ENCODE measurements at places on chromosomes 12 and 14.
A peak's percentile ranks its signal among the peaks of the same experiment; 100 is the strongest.

- DNase-seq, result no peak
Measured at GRCh38 chr12:123621101-123621500, 12.4 kb downstream of the EIF2B1 start.

- DNase-seq, result no peak
Measured at GRCh38 chr14:83153081-83153480, 1619.4 kb upstream of the SEL1L start.

DNA sequence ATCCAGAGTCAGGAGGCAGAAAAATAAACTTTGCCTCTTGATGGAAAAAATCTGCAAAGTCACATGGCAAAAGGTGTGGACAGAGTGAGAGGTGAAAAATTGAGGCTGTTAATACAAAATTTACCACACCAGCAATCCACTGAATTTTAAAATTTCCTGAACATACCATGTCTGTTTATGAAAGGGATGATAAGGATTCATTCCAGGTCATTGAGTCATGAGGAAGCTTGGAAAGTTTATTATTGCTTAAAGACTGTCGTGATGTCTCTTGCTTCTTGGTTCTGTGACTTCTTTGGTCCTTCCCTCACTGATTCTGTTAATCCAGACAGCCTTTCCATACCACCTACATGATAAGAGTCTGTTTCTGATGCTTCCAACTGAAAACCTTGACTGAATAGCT is 73.2 kb downstream of the TTC6 start:
- no peak for DNase-seq

DNA sequence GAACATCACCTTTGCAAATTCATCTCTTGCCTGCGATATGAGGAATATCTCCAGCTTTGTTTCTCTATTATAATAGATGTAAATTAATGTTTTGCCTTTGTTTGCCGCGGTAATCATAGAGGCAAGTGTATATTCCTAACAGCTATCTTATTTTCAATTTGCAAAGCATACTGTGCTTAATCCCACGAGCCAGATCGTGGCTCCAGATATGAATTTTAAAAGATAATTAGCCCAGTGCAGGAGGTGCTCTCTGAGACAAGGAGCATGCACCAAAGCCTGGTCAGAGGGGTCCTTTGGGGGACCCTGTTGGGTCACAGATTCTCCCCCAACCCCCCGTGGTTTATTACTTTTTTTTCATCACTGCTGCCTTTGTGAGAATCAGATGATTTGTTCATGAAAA is 1087.5 kb downstream of the BCL11B start:
- DNase-seq, result no peak

DNA sequence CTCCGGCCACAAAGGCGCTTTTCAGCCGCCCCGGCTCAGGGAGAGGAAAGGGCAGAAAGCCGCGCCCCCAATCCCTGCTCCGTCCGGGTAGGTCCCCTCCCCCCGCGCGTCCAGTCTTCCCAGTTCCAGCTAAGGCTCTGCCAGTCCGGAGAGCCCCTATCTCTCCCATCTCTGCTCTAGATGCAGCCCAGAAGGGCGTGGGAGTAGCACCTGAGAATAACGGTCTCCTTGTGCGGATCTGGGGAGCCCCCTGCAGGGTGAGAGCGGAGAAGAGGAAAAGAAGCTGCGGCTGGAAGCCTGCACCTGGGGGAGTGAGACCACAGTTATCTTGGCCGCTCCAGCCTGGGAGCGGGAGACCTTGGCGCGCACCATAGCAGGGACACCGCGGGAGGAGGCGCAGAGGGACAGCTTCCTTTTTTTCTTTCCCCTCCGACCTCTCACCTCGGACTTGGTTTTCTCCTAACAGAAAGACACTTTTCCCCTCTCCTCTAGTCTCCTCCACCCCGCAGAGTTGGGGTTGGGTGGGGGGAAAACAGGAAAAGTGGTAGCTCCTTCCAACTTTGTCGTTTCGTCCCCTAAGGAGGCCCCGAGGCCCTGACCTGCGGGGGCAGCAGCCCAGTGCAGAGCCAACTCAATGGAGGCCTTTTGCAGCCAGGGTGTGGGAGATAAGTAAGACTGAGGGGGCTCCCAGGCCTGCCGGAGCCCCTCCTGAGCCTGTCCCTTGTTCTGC is 2.4 kb downstream of the DHH start:
- DNase-seq, result no peak

- DNase-seq, result no peak
Measured at GRCh38 chr14:76829013-76829365, 2.8 kb downstream of the LRRC74A start.

- no peak for DNase-seq
Measured at GRCh38 chr14:55092341-55092740, 36.7 kb upstream of the LGALS3 start.

DNA sequence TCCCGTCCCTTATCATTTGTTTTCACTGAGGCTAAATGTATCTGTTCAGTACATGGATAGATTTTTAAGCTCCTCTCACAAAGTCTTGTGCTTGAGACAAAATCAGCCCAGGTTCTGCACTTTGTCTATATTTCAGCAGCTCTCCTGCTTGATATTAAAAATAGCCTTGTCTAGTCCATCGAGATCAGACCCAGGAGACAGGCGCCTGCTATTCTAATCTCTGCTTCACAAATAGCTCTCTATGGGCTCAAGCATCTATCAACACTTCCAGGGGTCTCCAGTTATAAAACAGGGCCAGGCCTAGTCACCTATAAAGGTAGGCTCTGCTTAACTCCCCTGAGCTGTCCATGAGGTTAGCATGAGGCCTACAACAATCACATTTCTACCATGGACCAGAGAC is 62.5 kb downstream of the ZFP36L1 start:
- no peak for DNase-seq

DNA sequence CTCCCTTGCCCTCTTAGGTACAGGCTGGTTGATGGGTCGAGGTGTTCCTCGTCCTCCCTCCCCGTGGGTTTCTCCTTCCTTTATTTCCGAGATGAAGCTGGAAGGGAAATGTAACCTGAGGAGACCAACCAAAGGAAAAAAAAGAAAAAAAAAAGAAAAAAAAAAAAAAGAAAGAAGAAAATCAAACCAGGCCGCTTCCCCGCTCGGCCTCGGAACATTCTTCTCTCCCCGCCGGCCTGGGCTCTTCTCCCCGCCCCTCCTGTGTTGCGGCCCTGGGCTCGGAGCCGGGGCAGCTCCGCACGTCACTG is 1.6 kb upstream of the NFATC4 start:
- DNase-seq, result no peak

DNA sequence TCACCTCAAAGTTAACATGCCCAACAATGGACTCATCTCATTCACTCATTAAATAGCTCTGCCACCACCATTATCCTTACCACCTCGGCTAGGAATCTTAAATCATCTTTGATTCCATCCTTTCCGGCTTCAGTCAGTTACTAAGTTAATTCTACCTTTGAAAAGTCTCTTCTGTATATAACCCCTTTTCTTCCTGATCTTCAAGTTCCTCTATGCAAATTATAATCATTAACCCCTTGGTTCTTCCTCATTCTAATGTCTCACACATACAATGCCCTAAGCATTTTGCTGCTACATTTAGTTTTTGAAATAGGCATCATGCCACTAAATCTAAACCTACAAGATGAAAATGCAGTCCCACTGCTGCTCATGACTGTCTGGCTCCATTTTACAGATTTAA is 51.6 kb downstream of the ATP2B1 start:
- no peak for DNase-seq

DNA sequence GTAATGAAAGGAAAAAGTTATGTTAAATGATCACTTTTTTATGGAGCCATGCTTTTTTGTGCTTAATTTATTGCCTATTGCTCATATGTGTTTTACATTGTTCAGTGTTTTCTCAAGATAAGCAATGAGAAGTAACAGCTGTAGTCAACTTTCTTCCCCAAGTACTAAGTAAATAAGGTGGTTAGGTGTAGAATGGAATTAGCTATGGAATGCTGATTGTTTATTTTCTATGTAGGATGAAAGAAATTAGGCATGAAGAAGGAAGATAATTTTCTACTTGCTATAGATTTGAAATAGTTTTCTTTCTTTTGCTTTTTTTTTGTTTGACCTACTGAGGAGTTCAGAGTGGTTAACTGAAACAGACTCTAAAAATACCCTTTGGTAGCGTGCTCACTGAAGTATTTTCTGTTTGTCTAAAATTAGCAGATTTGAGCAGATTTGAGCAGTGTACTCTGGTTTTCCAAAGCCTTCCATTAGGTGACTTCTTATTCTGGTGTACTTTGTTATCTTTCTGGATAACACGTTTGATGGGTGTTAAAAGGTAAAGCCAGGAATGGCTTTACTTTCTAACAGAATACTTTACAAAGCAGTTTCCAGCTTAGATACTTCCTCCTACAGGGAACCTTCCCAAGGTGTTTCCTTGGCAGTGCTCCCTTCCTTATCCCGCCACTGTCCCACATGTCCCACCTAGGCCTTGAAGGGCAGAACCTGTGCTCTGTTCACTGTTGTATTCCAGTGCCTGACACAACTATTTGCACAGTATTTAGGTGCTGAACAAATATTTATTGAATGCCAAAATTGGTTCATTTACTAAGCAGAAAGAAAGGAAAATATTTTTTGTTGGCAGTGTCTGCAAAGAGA is 56.0 kb downstream of the RASSF3 start:
- no peak for DNase-seq

- DNase-seq, result no peak
Measured at GRCh38 chr12:109709401-109709991, 4.1 kb upstream of the FAM222A start.

DNA sequence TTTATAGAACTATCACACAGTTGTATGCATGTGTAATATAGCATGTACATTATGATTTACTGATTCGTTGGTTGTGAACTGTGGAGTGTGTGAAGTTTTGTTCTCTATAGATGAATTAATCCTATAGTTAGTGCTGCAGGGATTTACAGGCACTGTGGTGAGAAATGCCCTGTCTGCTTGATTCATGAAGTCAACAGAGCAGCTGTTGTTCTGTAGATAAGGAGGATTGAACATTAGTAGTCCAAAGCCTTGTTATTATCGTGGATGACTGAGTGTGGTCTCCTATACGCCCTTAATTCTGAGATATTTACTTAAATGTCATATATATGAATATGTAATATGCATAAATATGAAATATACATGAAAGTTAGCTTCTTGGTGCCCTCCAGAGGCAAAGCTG is 98.3 kb downstream of the DNAH10 start:
- DNase-seq, result no peak

DNA sequence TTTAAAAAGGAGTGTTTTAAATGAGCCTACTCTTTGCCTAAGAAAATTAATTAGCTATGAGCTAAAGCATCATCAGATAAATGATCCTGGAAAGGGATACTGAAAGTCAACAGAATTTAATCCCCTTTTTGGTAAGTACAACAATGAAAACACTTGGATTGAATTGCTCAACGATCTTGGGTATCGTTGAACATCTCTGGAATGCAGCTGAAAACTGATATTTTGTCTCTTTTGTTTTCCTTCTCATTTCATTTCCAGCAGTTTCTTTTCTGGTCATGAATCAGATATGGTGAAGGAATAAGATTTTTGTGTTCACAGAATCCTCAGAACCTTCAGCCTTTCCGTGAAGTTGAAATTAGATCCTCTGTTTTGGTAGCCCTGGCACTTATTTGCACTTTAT is 771.2 kb downstream of the FSCB start:
- peak; percentile 29 for DNase-seq

DNA sequence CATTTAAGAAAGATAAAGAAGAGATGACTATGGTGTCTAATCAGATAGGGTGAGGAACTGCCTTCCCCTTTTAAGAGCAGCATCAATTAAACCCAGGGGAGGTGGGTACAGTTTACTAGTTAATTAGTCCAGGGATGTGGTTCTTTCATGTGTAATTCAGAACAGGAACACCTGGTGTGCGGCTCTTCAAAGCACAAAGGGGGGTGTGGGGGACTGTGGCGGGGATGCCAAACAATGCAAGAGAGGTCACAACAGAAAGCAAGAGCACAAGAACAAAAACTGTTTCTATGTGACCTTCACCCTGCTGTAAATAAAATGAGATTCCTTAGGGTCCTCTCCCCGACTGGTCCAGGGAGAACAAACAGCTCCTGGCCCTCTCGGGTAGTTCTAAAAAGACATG is 183.9 kb upstream of the SOX5 start:
- no peak for DNase-seq

DNA sequence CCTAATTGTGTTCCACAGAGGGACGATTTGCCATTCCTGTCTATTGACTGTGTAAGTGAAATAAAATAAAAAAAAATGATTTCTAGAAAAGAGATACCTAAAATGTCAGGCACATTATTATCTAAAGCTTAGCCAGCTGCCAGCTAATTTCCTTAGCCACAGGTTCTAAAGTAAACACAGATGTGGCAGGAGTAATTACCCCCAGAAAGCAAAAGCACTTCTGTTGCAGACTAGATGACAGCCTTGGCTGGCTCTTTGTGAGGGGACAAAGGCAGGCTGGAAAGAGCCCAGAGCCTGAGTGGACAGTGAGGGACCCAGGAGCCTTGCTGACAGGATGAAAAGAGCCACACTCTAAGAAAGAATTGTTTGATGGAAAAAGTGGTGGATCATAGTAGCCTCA is 418.1 kb downstream of the LRIG3 start:
- DNase-seq, result no peak

DNA sequence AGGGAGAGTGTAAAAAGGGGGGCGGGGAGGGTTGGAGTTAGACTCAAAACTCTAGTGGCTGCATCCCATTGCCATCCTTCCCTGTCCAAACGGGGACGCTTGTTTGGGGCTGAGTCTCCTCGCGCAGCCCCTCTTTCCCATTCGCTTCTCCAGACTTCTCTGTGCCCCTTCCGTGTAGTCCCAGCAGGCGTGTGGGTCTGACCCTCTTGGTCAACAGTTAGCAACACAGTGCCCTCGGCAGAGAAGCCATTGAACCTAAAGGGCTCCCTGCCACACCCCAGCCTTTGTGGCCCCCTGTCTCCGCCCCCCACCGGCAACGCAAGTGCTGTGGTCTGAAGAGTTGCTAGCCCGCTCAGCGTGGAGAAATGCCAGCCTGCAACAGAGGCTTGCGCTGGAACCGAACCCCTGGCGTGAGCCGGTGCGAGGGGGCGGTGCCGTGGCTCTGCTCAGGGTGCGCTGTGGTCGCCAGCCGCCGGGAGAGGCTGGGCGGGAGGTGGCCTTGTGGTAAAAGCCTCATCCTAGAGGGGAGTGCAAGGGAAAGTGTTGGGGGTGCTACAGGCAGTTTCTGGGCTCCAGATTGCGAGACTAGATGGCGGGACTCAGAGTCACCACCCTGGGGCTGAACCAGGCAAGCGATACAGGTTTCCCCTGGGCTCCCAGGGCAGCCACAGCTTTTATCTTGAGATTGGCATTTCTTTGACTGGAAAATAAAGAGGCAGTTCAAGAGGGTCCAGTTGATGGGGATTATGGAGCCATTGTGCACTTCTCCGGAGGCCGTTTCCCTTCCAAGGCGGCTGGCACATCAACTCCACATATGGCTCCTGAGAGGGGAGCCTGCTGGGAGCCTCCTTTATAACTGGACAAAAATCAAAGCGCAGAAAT is 2.1 kb downstream of the PLXNC1 start:
- DNase-seq, result peak; percentile 18

GRCh38 chr12:54616933-54617680 is 17.6 kb downstream of the LACRT start:
- DNase-seq, result no peak

DNA sequence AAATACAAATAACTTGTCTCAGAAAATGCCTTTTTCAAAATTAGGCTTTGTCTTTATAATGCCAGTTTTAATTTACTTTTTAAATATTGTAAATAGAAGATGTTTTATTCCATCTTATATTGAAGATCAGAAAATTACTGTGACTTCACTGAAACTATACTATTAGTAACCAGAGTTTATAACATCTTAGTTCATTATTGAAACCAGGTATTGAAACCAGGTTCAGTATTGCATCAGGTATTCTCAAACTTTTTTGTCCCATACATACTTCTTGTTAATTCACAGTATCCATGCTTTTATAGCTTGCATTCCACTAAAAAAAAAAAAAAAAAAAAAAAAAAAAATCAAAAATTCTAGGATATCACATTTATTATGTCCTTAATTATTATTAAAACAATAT is 227.5 kb downstream of the GXYLT1 start:
- no peak for DNase-seq
